Stimulated activated CD8-positive, alpha-beta memory T cell treated with anti-CD3 and anti-CD28 coated beads, Interleukin-12 subunit alpha, Interleukin-12 subunit beta, amount 100 ng/mL, for 1 hour (primary cell): ENCODE measurements at places on chromosomes 6 and 20.
A peak's percentile ranks its signal among the peaks of the same experiment; 100 is the strongest.

- DNase-seq: no peak
Observed at GRCh38 chr6:143539106-143539505, 27.6 kb upstream of the FUCA2 start.

DNA sequence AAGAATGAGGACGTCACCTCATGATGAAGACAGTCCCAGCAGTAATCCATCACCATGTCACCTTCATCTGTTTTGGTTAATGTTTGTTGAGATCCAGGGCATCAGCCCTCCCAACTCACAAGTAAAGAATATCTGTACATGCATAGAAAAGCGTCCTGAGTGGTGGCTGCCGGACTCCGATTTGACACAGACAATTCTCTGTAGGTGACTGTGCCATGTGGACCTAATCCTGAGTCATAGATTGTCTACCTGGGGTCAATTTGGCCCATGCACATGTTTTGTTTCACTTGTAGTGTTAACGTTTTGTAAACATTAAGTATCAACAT lies 168.4 kb upstream of the UST start:
- no peak for DNase-seq

- DNase-seq: no peak
Observed at GRCh38 chr20:24131281-24131680, 142.7 kb upstream of the GGTLC1 start.

GRCh38 chr20:52191132-52191915 lies at the start of gene ZFP64:
ZFP64 (minus strand) TSS chr20:52191779; CDS start chr20:52191636, 143 bp downstream.
- peak; percentile 50 for DNase-seq

DNA sequence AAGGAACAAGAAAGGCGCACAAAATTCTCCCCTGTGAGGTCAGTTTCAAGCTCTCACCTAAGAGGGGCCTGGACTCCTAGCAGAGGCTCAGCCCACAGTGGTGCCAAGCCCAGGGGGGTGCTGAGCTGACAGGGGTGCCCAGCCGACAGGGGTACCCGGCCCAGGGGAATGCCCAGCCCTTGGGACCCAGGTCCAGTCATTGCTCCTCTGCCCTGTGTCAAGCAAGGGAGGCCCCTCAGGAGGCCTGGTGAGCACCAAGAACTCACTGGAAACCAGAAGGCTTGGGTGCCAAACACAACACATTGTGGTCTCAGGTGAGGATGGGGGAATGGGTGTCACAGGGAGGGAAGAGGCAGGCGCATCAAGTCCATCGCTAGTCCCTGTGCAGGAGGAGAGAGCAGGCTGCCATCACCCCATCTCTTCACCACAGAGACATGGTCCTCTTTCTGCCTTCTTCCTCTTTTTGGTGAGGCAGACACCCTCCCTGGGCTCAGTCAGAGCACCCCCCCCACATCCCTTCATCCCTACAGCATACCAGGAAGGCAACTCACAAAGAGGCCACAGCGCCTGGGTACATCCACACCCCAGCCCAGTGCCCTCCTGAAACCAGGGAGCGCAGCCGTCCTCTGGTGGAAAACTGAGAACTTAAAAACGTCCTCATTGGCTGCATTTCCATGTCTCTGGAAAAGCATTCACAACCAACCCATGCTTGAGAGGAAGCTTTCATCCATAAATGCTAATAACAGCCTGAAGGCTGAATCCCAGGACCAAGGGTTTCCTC lies 111.3 kb downstream of the BANF2 start:
- no peak for DNase-seq

DNA sequence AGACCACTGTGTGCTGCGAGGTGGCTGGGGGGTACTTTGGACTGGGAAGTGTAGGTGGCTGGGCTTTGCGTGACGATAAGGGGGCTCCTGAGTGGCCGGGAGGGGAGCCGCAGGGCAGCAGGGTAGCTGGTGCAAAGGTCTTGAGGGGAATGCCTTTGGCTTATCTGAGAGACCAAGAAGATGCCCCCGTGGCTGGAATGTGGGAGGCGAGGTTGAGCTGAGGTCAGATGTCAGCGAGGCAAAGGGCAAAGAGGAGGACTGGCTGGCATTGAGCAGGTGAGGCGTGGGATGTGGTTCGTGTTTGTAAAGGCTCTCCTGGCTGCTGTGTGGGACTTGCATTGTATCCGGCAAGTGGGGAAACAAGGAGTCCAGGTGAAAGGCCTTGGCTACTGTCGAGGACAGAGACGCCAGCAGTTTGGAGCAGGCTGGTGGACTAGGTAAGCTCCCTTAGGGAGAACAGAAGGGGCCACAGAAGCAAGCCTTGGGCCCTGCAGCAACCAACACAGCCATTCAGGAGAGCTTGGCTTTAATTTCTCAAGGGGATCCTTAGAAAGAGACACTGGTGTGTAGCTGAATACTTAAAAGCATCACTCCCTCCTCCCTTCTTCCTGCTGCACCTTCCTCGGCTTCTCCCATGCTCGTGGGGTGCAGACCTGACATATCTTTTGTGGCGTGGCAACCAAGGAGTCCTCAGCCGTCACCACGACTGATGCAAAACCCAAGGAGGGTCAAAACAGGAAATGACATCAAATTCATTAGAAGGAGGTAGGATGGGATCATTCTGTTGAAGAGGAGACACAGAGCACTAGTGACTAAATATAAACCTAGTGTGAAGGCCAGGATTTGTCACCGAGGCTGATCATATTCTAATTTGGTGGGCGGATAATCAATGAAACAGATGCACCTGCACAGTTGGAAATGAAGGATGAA lies 53.5 kb upstream of the ERVFRD-1 start:
- no peak for DNase-seq

- no peak for DNase-seq
Observed at GRCh38 chr20:26169506-26169905, 472.9 kb upstream of the ZNF337 start.

GRCh38 chr20:6469695-6470094 lies 297.8 kb upstream of the BMP2 start:
- no peak for DNase-seq

- no peak for DNase-seq
Observed at GRCh38 chr6:26249707-26249956, 115.4 kb upstream of the BTN3A2 start.

GRCh38 chr6:70309243-70309642 lies 6.4 kb upstream of the COL9A1 start:
- DNase-seq: no peak

DNA sequence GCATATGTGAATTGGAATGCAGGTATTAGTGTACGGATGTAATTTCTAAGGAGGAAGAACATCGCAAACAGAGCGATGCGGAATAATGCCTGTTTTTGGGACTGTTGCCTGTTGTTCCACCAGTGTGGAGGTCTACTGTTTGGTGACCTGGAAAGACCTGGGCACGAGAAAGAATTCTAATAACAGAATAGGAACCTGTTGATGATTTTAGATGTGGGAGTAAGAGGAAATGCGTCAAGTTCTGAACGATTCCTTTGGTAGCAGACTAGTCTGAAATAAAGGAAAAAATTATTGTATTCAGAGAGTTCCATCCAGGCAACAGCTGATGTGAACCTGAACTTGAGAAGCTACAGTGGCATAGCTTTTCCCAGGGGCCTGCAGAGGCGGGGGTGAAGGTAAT lies 192.1 kb downstream of the DTNBP1 start:
- no peak for DNase-seq

GRCh38 chr6:148800536-148800935 lies 53.7 kb downstream of the UST start:
- DNase-seq: no peak

DNA sequence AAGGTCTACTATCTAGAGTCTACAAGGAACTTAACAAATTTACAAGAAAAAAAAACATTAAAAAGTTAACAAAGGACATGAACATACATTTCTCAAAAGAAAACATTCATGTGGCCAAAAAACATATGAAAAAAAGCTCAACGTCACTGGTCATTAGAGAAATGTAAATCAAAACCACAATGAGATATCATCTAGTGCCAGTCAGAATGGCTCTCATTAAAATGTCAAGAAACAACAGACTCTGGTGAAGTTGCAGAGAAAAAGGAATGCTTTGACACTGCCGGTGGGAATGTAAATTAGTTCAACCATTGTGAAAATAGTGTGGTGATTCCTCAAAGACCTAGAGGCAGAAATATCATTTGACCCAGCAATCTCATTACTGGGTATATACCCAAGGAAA lies 48.3 kb downstream of the OGFRL1 start:
- no peak for DNase-seq

GRCh38 chr20:58584881-58585752 lies 66.0 kb upstream of the STX16 start:
- no peak for DNase-seq

DNA sequence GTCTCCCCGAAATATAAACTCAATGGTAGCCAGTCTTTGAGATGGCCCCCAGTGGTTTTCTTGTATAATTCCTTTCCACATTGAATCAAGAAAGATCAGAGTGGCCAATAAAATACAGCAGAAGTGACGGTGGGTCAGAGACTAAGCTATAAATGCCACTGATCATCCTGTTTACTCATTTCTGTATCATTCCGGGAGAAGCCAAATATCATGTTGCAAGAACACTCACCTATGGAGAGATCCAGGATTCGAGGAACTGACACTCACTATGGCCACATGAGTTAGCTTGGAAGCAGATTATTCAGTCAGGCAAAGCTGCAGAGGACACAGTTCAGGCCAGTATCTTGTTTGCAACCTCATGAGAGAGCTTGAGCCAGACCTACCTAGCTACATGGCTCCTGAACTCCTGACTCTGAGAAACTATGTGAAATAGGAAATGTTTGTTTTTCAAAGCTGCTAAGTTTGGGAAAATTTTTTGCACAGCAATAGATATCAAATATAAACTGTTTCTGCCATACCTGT lies 132.4 kb upstream of the ADGRF1 start:
- no peak for DNase-seq

- no peak for DNase-seq
Observed at GRCh38 chr6:20279051-20279450, 66.8 kb upstream of the MBOAT1 start.

- DNase-seq: no peak
Observed at GRCh38 chr6:8082572-8082953, 18.4 kb upstream of the BLOC1S5 start.

DNA sequence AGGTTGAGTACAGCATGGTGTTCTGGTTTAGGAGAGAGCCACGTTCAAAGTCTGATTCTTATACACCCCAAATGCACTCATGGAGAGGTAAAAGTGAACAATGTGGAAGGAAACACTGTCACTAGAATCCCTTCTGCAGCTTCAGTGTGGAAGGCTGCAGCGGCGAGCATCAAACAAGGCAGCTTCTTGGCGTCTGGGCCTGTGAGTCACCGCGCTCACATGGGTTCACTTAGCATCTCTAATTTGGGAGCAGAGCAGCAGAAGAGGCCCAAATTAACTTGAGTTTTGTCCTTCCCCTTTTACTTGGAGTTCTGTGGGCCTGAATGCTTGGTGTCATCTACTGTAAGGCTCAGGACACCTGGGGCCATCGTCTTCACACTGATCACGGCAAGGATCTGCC lies 10.9 kb upstream of the E2F1 start:
- DNase-seq: no peak

- no peak for DNase-seq
Observed at GRCh38 chr6:37784585-37784967, 35.0 kb upstream of the ZFAND3 start.

- DNase-seq: no peak
Observed at GRCh38 chr6:149473080-149474052, 11.4 kb downstream of the ZC3H12D start.

DNA sequence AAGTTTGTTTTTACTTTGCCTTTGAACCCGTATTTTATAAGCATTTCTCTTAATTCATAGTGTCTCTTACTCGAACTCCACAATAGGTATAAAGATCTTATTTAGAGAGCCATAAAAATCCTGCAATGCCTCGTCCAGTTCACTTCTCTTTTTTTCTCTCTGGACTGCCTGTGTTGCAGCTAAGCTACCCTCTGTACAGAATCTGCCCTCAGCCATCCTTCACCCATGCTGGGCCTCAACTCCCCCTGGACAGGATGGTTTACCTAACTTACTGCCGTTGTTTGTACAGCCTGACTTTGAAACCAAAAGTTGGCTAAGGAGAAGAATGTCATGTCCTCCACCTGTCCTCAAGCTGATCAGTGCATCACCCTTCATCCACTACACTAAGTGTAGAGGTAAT lies 10.4 kb downstream of the QRSL1 start:
- no peak for DNase-seq

DNA sequence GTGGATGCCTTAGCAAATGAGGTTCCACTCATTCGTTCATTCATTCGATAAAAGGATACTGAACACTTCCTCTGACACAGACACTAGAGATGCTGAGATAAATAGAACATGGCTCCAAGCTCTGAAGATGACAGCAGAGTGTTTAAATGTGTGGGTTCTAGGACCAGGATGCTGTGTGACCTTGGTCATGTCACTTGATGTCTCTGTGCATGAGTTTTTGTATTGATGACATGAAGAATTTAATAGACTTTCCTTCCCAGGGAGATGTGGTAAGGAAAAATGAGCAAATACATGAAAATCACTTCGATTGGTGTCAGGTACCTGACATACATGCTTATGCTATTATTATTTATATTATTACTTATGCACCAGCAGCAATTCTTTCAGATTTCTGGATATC lies 34.3 kb upstream of the CD83 start:
- DNase-seq: no peak

GRCh38 chr6:111600588-111601445 lies 4.9 kb downstream of the TRAF3IP2 start:
- DNase-seq: no peak

DNA sequence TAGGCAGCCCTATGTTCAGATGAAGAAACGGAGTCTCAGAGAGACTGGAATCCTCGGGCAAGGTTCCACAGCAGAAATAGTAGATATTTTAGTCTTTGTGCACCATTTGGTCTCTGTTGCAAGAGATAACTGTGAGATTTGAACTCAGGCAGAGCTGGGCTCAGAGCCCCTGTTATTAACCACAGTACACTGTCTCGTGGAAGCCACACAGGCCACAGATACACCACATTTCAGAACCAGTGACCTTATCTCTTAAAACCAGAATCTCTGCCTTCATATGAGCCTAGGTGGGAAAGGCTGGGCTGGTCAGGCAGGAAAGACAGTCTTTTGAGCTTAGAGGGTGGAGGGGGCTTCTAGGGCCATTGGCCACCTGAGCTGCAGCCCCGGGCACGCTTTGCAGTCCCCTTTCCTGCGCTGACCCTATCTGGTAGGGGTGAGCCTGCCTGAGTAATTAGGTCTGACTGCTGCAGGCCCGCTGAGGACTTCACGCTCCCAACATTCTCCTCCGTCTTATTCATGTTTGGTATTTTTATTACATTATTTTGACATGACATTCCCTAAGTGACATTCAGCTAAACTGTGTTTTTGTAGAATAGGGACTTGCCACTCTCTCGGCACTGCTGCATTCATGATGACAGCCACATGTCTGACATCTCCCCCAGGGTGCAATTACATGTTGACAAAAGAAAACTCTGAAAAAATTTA lies 71.1 kb downstream of the KCNB1 start:
- no peak for DNase-seq

GRCh38 chr20:34557936-34558319 lies 590 bp upstream of the MAP1LC3A start:
- no peak for DNase-seq

DNA sequence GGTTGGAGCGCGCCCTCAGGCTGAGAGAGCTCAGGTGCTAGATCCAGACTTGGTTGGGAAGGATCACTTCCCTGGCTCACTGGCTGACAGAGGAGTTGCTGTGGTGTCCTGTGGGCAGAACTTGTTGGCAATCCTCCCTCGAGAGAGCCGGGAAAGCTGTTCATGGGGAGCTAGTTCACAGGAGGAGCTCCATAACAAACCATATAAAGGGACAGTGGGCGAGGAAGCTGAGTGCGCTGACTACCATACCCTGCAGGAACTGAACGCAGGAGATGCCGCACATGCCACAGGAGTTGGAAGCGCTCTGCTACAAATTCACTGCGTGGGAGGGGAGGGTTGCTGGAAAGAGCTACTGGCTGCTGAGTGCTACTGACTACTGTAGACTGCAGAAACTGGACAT lies 243.2 kb downstream of the OGFRL1 start:
- DNase-seq: no peak

- DNase-seq: no peak
Observed at GRCh38 chr6:27332692-27333641, 20.9 kb upstream of the POM121L2 start.
